ENCODE measurements at places on chromosomes 2 and 18.

DNA sequence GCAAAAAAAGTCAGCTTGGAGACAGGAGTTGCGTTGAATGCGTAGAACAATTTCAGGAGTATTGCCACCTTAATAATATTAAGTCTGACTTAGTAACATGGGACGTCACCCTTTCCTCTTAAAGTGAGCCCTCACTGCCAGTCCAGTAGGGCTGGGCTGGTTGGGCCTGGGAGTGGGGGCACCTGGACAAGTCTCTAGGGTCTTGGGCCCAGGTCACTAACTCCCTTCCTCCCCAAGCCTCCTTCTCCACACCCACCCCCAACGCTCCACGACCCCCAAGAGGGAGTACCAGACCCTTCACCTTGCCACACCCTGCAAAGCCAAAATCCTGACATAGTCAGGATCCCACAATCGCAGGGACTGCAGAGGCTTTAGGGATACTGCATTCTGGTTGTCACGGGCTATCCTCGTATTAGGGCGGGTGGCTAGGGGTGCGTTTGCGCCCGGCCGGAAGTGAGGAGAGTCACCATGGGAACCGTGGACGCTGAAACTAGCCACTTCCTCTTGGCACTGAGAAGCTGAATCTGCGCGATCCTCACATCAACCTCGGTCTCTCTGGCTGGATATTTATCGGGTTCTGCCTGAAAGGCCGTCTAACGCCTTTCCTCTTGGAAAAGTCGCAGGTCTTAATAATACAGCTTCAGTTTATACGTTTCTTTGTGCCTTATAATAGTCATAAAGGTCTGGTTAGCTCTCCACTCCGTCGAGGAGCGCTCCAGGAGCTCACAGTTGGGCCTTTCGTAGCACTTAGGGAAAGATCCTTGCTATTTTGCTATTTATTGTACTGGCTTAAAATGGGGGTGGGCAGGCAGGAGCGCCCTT lies 10.3 kb upstream of the CXXC1 start:
- H3K36me3 ChIP-seq, result no peaks in the 10 kb centered on the region
- no peak overlapping the region for H3K27ac ChIP-seq
- ATAC-seq, result peak; percentile 85
- peaks cover 6% of the 10 kb centered on the region for H3K4me1 ChIP-seq
- peaks cover 49% of the 10 kb centered on the region for H3K27me3 ChIP-seq

DNA sequence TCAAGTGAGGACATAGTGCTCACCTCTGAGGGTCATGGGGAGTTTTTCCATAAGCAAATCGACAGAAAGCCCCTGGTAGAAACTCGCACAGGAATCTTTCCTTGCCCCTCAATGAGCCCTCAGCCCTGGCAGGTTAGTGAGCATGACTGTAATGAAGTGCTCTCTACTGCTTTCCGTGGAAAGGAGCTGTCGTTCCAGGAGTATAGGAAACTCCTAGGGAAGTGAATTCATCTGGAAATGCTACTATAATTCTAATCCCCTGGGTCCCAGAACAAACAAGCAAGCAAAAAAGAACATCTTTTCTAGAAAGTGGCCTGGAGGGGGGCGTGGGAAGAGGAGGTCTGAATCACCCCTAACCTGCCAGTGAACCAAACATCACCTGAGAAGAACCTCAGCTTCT lies 18.1 kb downstream of the BCL2L11 start:
- ATAC-seq, result no peak
- H3K27ac ChIP-seq, result no peak overlapping the region
- no peaks in the 10 kb centered on the region for H3K27me3 ChIP-seq

DNA sequence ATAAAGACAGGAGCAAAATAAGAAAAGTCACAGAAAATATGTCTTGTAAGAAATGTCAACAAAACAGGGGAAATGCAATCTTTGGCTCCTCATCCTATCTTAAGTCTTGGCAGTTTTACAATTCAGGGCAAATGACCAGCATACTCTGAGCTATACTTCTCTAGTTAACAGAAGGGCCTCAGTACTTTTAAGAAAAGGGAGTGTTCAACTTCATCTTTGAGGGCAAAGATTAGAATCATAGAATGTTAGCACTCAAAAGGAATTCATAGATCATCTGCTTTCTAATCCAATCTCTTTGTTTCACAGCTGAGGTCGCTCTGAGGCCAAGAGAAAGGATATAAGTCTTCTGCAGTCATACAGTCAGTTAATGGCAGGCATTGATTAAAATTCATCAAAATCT lies 174.0 kb upstream of the NT5C1B start:
- ATAC-seq, result no peak

DNA sequence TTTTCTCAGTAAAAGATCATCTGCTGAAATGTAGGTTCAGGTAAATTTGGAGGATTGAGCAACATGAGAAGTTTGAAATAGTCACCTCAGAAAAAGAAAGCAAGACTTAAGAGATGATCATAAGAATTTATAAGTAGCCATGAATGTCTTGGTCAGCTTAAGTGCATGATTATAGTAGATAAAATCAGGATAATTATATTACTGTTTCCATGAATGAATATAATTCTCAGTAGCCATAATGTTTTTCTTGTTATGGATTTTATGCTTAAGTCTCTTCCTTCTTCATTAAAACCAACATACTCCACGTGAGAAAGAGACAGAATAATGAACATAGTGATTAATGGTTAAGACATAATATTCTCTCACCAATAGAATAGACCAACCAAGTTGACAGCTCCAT lies 223.7 kb downstream of the EXOC6B start:
- ATAC-seq, result no peak
- H3K27ac ChIP-seq, result no peak overlapping the region
- H3K27me3 ChIP-seq, result no peaks in the 10 kb centered on the region
- H3K4me3 ChIP-seq, result no peak overlapping the region

- H3K4me3 ChIP-seq, result no peak overlapping the region
- no peak overlapping the region for H3K27ac ChIP-seq
- peaks cover 67% of the 10 kb centered on the region for H3K36me3 ChIP-seq
- no peaks in the 10 kb centered on the region for H3K27me3 ChIP-seq
- H3K4me1 ChIP-seq, result no peaks in the 10 kb centered on the region
Observed at GRCh38 chr2:238346544-238346943, 26.2 kb downstream of the TRAF3IP1 start.

GRCh38 chr18:28804512-28805202 lies 627.7 kb upstream of the CDH2 start:
- ATAC-seq, result no peak
- H3K4me3 ChIP-seq, result no peak overlapping the region
- no peaks in the 10 kb centered on the region for H3K27me3 ChIP-seq
- H3K4me1 ChIP-seq, result no peaks in the 10 kb centered on the region

Measured in gastroesophageal sphincter (tissue), 4 donors.